ENCODE measurements at places on chromosomes 6 and 20. TPM values are rescaled to one million over a fixed set of nuclear protein-coding genes. Genes with fewer than 3 reads are reported as not detected.

- no peak for DNase-seq
Measured at GRCh38 chr6:119205911-119206618, 127.6 kb upstream of the FAM184A start.

DNA sequence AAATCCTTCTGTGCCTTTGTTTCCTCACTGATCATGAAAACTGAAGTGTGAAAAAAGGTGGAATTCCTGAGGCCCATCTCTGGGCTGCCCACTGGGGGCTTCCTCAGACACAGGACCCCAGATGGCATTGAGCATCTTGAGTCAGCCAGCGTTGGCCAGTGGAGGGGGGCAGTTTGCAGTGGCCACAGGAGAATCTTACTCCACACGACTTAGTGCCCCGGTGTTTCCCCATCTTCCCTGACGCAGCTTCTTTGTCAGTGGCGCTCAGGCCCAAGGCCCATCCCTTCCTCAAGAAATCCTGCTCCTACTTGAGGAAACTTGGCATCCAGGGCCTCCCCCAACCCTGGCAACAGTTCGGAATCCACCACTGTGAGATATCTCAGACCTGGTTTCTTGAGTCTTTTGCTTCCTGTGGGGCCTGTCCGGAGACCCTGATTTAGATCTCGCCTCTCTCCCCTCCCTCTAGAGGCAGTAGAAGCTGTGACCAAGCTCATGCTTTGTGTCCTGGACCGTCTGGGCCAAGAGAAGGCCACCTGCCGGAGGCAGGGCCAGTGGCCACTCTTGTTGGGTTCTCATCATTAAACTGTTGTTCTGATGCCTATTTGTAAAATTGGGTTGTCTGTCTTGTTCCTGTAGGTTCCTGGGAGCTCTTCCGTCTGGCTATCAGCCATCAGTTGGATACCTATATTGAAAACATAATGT lies 20.2 kb upstream of the DLGAP4 start:
- no peak for DNase-seq

GRCh38 chr6:35782424-35782823 lies 1.6 kb downstream of the CLPSL1 start:
- no peak for DNase-seq

Gene RNGTT
- total RNA-seq: 23.9 TPM

Gene CRISP3
- not detected for total RNA-seq

- no peak for DNase-seq
Measured at GRCh38 chr6:25564943-25565342, 87.1 kb upstream of the SCGN start.

Gene KCNK16
- total RNA-seq: not detected

DNA sequence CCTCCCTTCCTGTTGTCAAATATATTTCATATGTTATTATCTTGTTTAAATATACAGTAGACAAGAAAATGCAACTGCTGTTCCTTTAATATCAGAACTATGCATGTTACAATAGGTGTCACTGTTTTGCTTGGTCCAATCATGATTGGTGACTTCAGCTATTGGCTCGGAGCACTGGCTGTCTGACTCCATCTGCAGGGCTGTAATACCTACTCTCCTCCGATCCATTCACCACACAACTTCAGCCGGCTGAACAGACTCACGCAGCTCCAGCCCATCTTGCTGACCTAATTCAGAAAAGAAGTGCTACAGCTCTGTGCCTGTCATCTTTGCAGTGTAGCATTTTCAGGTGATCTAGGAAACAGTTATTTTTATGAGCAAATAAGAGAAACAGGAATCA lies at the start of gene BTBD3:
TSS of gene BTBD3 (plus strand) at position 231 of the 400 bp plus-strand sequence. CDS start 383 bp downstream, outside the sequence.
- peak; percentile 30 for DNase-seq

DNA sequence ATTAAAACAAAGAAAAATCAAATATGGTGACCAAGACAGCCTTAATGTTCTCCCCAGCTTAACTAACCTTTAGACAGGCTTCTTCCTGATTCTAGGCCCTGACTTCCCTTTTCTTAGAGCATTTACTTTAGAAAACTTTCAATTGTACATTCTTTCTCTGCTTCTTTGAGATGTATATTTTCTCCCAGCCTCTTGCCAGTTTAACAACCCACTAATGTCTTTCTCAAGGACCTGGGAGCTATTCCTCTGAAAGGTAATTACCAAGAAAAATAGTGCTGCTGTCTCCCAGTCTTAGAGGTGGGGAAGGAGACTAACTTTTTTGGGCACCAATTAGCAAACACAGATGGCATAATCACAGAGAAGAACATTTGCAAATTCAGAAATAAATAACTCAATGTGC lies 62.8 kb upstream of the KCNQ5 start:
- DNase-seq: no peak

DNA sequence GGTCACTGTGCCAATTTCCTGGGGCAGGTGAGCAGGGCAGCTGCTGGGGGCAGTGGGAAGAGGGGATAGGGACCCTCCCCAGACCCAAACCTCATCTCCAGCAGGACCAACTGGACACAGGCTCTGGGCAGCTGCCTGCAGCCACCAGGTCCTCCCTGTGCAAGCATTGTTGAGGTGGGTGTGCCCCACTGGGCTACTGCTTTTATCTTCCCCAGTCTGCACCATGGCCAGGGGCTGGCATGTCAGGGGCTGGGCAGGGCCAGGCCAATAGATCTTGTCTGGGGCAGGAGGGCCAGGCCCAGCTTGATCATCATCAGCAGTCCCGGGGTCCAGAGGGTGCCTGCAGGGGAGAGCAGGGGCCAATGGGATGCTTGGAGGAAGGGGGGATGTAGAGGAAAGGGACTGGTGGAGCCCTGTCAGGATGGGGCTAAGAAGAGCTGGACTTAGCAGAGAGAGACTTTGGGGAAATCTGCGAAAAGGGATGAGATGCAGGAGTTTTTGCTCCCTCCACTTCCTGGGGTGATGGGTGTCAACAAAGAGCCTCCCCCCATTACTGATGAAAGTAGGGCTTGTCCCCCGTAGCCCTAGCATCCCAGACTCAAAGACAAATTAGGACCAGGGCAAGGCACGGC lies 5.7 kb downstream of the EBF4 start:
- DNase-seq: no peak

Gene CALHM4
- total RNA-seq: not detected

DNA sequence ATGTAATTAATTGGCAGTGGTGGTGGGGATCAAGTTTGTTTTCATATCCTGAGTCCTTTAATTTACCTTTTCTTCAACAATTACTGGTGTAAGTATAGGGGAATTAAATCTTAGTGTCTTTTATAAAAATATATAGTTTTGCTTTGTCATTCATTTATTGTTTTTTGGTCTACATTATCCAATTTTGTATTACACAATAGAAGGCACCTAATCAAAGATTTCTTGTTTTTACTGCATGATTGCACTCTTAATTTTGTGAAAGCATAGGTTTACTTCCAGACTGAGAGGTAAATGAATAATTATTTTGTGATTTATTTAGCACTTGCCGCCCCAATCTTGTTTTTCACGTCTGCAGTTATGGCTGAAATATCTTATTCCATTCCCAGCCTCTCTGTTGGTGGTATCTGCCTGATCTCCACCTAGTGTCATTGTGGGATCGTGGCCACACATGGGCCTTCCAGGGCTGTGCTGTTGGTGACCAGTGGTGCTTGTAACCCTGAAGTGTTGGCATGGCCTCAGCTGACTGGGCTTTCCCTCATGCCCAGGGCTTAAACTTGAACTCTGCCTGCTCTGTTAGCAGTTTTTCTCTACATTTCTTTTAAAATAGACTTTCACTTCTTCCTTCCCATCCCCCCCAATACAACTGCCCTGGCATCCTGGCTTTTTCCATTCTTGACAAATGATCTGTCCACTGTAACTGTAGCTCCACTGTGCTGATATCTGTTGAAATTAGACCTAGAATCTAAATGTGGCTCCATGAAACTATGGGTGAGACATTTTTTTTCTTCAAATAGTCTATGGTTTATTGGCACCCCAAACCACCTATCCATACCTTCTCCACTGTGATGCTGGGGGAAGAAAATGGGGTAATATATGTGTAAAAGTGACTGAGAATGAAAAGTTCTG lies 24.8 kb downstream of the E2F3 start:
- no peak for DNase-seq

Gene FKBP1C
- total RNA-seq: not detected

DNA sequence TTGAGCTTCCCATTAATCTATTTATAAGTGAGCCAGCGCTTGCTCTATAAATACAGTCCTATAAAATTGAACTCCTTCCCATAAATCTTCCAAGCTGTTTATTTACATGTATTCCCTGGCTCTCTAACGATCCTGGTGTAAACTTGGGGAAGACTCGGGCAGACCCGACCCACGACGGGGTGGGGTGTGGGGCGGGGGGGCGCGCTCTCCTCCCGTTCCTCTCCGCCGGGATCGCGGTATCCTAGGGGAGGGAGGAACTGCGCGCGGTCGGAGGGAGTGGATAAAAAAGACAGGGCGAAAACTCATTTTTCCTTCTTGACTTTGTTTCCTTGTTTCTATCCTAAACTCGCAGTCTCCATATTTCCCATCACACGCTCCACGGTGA lies 31.1 kb downstream of the TFAP2B start:
- DNase-seq: no peak

DNA sequence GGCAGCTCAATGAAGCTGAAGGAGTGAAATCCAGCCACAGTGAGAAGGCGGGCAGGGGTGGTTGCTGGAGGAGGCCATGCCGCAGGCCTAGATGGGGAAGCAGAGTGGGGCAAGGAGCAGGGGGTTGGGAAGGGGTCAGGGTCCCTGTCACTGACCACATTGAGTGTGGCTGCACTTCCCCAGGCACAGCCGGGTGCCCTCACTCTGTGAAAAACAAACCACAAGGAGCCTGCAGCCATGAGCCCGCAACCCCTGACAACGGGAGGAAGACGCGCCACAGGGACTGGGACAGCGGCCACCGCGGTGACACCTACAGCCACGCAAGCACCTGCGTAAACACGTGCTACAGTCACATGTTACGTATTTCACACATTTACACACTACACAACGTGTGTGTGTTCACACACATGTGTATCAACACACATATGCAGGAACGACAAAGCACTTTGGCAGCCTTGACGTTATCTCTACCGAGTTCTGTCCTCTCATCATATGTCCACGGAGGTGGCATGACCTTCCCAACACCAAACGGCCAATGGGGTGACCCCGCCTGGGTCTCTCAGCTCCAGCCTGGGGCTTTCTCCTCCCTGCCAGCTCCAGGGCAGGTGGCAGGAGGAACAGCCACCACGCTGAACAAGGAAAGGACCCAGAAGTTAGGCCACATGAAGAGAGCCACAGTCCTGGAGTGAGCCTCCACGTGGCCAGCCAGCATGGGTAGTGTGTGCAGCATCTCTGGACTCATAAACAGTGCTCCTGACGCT lies 137.6 kb upstream of the RPS6KA2 start:
- DNase-seq: no peak

DNA sequence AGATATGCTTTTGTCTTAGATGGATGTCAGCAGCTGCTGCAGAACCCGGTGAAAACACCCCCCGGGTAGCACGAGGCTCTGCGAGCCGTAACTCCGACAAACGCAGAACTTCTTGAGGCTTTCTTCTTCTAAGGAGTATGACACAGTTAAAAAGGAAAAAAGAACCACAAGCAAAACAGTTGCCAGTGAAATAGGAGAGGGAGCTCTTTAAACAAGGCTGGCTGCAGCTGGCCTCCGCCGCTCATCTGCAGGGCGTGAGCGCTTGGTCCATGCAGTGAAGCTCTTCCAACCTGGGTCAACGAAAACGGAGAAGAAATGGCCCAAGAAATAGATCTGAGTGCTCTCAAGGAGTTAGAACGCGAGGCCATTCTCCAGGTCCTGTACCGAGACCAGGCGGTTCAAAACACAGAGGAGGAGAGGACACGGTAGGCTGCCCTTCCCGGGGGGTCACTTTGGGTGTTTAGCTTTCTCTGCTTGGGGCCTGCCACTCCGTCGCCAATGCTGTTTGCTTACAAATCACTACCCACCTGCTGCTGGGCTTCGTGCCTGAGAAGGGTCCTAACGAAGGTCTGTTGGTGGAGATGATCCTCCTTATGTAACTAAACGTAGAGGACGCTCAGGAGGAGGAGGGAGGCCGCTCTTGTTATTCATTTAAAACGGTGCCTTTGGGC lies 13.2 kb downstream of the SYTL3 start:
- DNase-seq: no peak

Data from glutamatergic neuron (in vitro differentiated cells).